Foreskin fibroblast (primary cell): ENCODE measurements at places on chromosomes 12 and 14.
A peak's percentile ranks its signal among the peaks of the same experiment; 100 is the strongest.

- no peak for DNase-seq
These were observed 250.0 kb downstream of the GLT1D1 start for GRCh38 chr12:129103231-129103630.

DNA sequence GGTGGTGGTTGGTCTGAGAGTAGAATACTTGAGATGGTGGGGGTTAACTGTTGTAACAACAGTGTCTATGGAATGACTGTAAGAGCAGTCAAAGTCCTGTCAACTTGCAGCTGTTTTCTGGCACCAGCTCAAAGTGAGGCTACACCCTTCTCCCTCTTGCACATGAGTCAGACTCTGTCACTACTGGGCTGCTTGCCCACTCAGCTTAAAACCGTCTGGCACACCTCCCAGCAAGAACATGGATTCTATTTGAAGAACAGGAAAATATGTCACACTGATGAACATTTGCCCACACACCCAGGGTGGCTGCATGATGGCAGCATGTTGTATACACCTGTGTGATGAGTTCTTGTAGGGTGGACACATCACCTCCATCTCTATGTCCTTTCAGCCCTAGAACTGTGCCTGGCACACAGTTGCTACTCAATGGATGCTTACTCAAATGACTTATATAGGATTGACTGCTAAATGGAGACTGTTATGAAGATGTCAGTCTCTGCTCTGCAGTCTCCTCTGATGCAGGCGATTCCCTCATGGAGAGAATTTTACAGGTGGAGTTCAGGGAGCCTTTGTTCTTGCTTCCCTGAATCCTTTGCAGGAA is 19.3 kb upstream of the SERPINA6 start:
- DNase-seq = peak; percentile 99

- no peak for DNase-seq
These were observed 10.3 kb upstream of the ZNF740 start for GRCh38 chr12:53170215-53170614.

- no peak for DNase-seq
These were observed 35.4 kb upstream of the HMGA2 start for GRCh38 chr12:65788912-65789311.

DNA sequence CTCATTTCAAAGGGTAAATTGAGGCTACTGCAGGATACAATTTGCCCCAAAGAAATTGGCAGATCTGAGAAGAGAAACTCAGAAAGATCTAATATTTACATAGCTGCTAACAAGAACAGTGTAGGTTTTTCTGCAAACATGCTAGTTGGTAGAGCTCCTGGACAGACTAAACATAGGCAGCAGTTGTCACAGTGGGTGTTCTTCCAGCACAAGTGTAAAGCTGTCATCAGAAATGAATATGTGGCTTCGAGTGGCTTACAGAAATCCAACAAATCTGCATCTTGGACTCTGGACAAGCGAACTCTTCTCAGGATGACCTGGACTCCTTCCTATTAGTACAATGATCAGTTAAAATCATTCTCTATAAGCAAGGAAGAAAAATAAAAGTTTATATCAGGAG is 5.9 kb downstream of the CBX5 start:
- no peak for DNase-seq

GRCh38 chr14:51370758-51371386 is 130.8 kb downstream of the TMX1 start:
- DNase-seq = peak; percentile 26

DNA sequence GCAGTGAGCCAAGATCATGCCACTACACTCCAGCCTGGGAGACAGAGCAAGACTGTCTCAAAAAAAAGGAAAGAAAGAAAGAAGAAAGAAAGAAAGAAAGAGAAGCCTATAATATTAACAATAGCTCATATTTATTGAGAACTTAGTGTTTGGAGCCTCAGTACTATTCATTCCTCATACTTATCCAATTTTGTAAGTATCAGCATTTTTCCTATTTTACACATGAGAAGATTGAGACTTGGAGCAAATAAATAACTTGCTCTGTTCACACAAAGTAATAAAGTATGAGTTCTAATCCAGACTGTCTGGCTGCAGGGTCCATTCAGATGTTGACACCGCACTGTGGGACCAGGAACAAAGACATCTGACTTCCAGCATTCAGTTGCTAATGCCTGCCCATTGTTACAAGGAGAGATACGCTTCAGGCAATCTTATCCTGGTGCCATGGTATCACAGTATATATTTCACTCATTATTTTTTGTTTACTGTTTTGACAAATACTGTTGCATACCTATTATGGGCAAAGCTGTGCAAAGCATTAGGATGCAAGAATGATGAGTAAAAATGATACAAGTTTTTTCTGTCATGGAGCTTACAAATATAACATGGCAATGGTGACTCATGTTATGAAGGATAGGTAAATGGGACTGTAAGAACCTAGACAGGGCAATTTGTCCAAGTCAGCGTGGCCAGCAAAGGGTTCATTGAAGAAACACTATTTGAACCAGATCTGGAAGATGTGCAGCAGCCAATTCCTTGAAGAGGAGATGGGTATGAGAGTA is 21.4 kb upstream of the TMTC2 start:
- DNase-seq = no peak

GRCh38 chr14:104794099-104794498 is 1.4 kb downstream of the AKT1 start:
- peak; percentile 84 for DNase-seq

GRCh38 chr14:78524196-78524595 is 354.0 kb downstream of the NRXN3 start:
- DNase-seq = no peak

GRCh38 chr12:22163594-22163993 is 117.6 kb downstream of the CMAS start:
- no peak for DNase-seq

DNA sequence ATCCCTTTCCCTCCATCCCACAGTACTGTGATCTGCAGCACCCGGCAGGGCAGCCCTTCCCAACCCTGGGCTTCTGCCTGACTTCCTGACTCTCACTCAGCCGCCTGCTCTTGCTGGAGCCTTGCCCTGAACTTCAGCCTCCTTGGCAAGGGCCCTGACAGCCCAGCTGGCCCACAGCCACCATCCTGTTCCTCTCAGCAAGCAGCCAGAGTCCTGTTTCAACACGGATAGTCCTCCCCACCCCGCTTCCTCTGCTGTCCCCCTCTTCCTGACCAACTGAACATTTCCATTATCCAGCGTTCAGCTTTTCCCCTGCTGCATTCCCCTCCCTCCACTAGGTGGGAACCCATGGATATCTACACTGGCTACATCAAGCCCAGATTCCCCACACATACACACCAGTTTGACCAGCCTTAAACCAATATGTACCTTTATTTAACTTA is 74.0 kb upstream of the MDM1 start:
- peak; percentile 88 for DNase-seq

GRCh38 chr12:90460681-90461080 is 494.3 kb downstream of the CCER1 start:
- peak; percentile 6 for DNase-seq

- DNase-seq = peak; percentile 85
These were observed 728 bp upstream of the STON2 start for GRCh38 chr14:81400852-81401251.

DNA sequence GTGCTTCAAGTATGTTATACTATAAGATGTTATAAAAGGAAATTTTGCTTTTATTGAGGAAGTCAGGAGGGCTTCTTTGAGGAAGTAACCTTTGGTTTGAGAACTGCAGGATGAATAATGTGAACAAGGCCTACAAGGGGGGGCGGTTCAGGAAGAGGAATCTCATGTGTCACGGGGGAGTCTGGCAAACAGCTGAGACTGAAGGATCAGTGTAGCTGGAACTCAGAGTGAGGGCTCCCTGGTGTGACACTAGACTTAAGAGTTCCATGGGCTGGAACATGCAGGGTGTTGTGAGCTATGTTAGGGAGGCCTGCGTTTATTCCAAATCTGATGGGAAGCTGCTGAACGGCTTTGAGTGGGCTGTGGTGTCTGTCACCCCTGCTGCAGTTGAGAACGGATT is 62.3 kb downstream of the UNC79 start:
- no peak for DNase-seq

GRCh38 chr12:27981874-27982273 is 9.3 kb upstream of the PTHLH start:
- DNase-seq = no peak

DNA sequence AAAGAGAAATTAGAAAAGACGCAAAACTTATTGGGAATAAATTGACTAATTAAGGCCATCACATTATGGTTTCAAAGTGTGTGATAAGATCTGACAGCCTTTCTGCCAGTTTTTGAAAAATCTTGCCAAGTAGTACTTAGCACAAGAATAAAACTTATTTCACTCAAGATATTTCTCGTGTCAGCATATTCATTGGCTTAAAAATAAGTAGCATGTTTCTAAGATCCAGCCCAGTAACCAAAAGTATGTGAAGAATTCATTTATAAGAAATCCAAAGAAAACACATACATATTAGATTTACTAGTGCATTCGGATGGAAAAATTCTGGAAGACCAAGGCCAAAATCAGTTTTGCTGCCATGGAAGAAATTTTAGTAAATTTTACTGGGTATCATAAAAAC is 1135.0 kb downstream of the GALC start:
- DNase-seq = peak; percentile 16

DNA sequence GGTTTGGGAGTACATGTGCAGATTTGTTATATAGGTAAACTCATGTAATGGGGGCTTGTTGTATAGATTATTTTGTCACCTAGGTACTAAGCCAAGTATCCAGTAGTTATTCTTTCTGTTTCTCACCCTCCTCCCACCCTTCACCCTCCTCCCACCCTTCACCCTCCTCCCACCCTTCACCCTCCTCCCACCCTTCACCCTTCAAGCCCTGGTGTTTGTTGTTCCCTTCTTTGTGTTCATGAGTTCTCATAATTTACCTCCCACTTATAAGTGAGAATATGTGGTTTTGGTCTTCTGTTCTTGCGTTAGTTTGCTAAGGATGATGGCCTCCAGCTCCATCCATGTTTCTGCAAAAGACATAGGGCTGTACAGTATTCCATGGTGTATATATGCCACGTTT is 58.7 kb upstream of the OR10AD1 start:
- DNase-seq = no peak

GRCh38 chr12:63895841-63896240 is 51.3 kb downstream of the SRGAP1 start:
- DNase-seq = no peak

DNA sequence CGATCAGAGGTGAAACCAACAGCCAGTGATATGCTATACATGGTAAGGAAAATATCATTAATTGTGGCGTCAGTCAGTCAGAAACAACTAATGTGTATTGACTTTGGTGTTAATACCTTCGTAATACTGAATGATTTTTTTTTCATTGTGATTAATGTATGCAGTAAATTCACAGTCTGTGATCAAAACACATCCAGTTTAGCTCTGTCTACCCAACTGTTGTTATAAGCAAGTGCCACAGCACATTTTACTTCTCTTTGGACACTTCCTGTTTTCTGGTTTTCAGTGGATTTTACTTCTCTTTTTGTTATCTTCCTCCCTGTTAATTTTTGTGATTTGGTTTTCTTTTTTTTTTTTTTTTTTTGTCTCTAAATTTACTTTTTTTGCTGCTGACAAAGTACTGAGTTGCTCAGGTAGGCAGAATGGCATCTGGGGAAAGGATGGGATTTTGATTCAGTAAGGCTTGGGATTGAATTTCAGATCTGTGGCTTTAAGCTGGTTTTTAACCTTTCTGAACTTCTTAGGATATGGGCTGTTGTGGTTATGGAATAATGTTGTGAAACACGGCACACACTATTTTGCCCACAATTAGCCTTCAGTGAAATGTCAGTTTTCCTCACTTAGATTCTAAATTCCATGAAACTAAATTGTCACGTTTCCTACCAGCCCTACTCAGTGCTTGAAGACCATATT is 604 bp downstream of the GLIPR1 start:
- peak; percentile 60 for DNase-seq

GRCh38 chr12:69993433-69993832 is 168.4 kb downstream of the MYRFL start:
- DNase-seq = no peak

- no peak for DNase-seq
These were observed 16.0 kb upstream of the PLEKHH1 start for GRCh38 chr14:67517083-67517482.

- peak; percentile 95 for DNase-seq
These were observed 36.2 kb downstream of the TMEM120B start for GRCh38 chr12:121748571-121749265.

GRCh38 chr12:123491056-123491455 is 33.1 kb downstream of the SNRNP35 start:
- no peak for DNase-seq

DNA sequence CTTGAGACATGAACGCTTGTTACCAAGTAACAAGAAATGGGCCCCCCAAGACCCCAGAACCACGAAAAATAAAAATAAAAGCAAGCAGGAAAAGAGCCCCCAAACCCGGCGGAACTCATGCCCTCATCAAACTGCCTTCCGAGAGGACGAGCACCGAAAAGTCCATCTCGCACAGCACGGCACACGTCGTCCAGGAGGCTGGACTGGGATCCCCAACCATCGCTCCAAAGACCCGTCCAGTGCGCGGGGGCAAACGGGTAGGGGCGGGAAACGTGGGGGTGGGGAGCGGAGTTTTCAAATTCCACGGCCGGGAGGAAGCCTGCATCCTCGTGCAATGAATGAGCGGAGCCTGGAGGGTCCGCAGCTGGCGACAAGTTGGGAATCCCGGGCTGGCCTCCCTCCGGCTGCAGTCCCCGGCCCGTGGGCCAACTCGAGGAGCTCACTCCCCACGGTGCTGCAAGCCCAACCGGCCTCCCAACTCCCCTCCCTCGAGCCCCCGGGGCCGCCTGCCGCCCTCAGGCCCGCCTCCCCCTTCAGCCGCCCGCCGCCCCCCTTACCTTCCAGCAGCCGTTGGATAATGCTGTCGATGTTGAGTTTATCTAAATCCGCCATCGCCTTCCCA is 484 bp downstream of the PPP1CC start:
- peak; percentile 30 for DNase-seq

DNA sequence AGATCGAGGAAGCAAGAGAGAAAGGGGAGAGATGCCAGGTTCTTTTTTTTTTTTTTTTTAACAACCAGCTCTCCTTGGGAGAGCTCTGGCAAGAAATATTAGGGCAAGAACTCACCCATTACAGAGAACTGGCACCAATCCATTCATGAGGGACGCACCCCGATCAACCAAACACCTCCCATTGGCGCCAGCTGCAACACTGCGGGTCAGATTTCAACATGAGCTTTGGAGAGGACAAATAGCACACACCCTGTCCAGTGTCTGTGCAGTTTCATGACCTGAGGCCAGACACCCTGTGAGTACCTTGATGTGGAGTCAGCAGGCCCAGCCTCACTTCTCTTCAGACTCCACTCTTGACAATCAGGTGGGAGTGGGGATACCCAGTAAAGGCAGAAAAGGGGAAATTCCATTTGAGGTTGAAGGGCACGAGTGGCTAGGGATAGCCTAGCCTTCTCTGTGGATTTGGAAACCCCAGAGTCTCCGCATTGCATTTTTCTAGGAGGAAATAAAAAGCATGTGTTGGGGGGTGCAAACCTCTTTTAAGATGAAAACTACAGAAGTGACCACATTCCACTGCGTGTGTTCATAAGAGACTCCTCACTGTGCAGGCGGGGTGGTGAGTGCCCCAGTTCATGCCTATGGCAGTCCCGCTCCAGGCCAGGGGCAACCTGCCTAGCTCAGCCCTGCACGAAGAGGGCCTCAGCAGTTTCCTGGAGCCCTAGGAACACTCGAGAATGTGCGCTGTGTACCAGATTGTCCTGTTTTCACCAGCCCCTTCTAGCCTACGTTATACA is 42.4 kb upstream of the GPATCH2L start:
- DNase-seq = peak; percentile 25
